T-helper 1 cell treated with Interleukin-12 subunit alpha and Interleukin-12 subunit beta and Interleukin-4 antibody, amounts not matched to agents 30 ng/mL and 1 ng/mL, for 36 hours (primary cell): ENCODE measurements at places on chromosomes 5 and 9. TPM values are rescaled to one million over a fixed set of nuclear protein-coding genes. Genes with fewer than 3 reads are reported as not detected.

Gene HMCN2
- not detected in 2 replicates for total RNA-seq

Gene CNTFR
- total RNA-seq, result not detected in 2 replicates

Gene SUSD3
- total RNA-seq, result 80.6 and 86.2 TPM in 2 replicates

Gene IL33
- total RNA-seq, result not detected in 2 replicates

Gene FGF10
- not detected in 2 replicates for total RNA-seq

Gene TMEM215
- total RNA-seq, result not detected in 2 replicates

Gene OR1J1
- total RNA-seq, result not detected in 2 replicates

Gene ALDOB
- not detected in 2 replicates for total RNA-seq

Gene CCDC152
- 2.5 and 3.4 TPM in 2 replicates for total RNA-seq

Gene TTC16
- 0.22 and 0.41 TPM in 2 replicates for total RNA-seq

Gene SLC6A7
- total RNA-seq, result not detected in 2 replicates

Gene ACER2
- 2.4 and 2.8 TPM in 2 replicates for total RNA-seq

Gene ITGA2
- total RNA-seq, result 5.4 and 5.5 TPM in 2 replicates

Gene C9
- total RNA-seq, result not detected in 2 replicates

Gene SLC36A2
- total RNA-seq, result not detected in 2 replicates

Gene NRG2
- total RNA-seq, result 0.27 TPM in 1 of 2 replicates, not detected in the other

Gene ZNF879
- total RNA-seq, result 3.4 and 3.9 TPM in 2 replicates

Gene IL5
- 0.34 and 0.39 TPM in 2 replicates for total RNA-seq

Gene FLT4
- total RNA-seq, result 0.32 and 0.56 TPM in 2 replicates

Gene ORM2
- total RNA-seq, result not detected in 2 replicates

Gene ITK
- 295 and 307 TPM in 2 replicates for total RNA-seq

Gene CDHR2
- total RNA-seq, result 1.3 and 1.7 TPM in 2 replicates

Gene CRAT
- 15.0 and 15.2 TPM in 2 replicates for total RNA-seq

Gene FOXE1
- not detected in 2 replicates for total RNA-seq

Gene OBP2B
- total RNA-seq, result not detected in 2 replicates

Gene TUSC1
- 0.29 and 0.32 TPM in 2 replicates for total RNA-seq

Gene TAF11L9
- total RNA-seq, result not detected in 2 replicates

Gene CDH9
- not detected in 2 replicates for total RNA-seq

Gene GGTA1
- 0.20 TPM in 1 of 2 replicates, not detected in the other for total RNA-seq

Gene PCDHB2
- 0.07 TPM in 1 of 2 replicates, not detected in the other for total RNA-seq

Gene CFAP77
- total RNA-seq, result not detected in 2 replicates

Gene GBGT1
- total RNA-seq, result 14.3 and 15.4 TPM in 2 replicates

Gene BARX1
- 0.17 TPM in 1 of 2 replicates, not detected in the other for total RNA-seq

Gene SLC31A1
- total RNA-seq, result 9.4 and 9.5 TPM in 2 replicates

Gene AGXT2
- total RNA-seq, result not detected in 2 replicates

Gene TRAF2
- total RNA-seq, result 80.6 and 85.0 TPM in 2 replicates

Gene PCDHGA11
- total RNA-seq, result 0.24 and 0.32 TPM in 2 replicates

Gene MEIKIN
- total RNA-seq, result not detected in 2 replicates

Gene TNFSF8
- 171 and 182 TPM in 2 replicates for total RNA-seq

Gene EIF4EBP3
- total RNA-seq, result 9.4 and 10.3 TPM in 2 replicates

Gene OR2V2
- total RNA-seq, result not detected in 2 replicates

Gene SNCAIP
- not detected in 2 replicates for total RNA-seq

Gene C5
- total RNA-seq, result 0.83 and 1.3 TPM in 2 replicates

Gene FAM193B
- 87.8 and 93.8 TPM in 2 replicates for total RNA-seq

Gene IL4
- 12.7 and 12.8 TPM in 2 replicates for total RNA-seq
